ENCODE measurements at places on chromosomes 5 and 9. TPM values are rescaled to one million over a fixed set of nuclear protein-coding genes. Genes with fewer than 3 reads are reported as not detected.

MARCOL gene
- not detected for total RNA-seq

SAPCD2 gene
- total RNA-seq, result 30.6 TPM

DNA sequence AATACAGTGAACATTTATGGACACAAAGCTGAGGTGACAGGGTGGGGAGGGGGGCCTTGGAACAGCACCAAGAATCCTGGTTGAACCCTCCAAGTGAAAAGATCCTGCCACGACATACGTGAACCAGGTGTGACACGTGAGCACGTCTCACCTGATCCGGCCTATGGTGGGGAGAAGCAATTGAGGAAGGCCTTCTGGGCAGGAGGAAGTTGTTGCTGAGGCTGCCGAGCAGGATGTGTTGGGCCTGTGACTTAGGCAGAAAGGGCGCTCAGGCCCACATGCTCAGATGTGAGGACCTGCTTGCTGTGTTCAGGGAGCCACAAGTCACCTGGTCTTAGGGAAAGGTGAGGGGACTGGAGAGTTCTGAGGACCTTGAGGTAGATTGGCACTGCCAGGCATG is 2.5 kb upstream of the MAPK9 start:
- DNase-seq, result no peak

- no peak for DNase-seq
Measured at GRCh38 chr9:122386311-122386872, 15.6 kb downstream of the PTGS1 start.

Data from A673 (cell line).